B cell (primary cell): ENCODE measurements at places on chromosomes 7 and 10.

DNA sequence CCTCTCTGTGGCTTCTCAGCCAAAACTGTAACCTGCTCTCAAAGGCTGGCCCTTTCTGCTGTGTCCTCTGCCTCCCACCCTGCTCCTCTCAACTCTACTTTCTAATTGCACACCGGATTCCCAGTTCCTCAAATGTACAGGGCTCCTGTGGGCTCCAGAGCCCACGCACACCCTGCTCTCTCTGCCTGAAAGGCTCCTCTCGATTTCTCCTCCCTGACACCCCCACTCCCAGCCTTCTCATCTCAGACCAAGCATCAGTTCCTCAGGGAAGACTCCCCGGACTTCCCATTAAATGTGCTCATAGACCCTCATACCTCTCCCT, 111.7 kb upstream of the STEAP1B start:
- no peaks in the 10 kb centered on the region for H3K4me1 ChIP-seq
- peaks cover 3% of the 10 kb centered on the region for H3K36me3 ChIP-seq
- no peak for DNase-seq
- no peaks in the 10 kb centered on the region for H3K27me3 ChIP-seq
- no peak overlapping the region for H3K4me3 ChIP-seq

- H3K27ac ChIP-seq, result no peak within 1 kb of the TSS
- H3K4me3 ChIP-seq, result peak within 1 kb of the TSS; percentile 24
- peaks cover 16% of the 10 kb centered on the region for H3K4me1 ChIP-seq
- DNase-seq, result no peak
- peaks cover 81% of the 10 kb centered on the region for H3K27me3 ChIP-seq
Observed at GRCh38 chr7:97005183-97006054, at the start of gene DLX6. TSS of gene DLX6 (plus strand) at chr7:97005553. CDS start at chr7:97005978, 425 bp downstream.

GRCh38 chr7:106405697-106406141, 120.9 kb upstream of the NAMPT start:
- no peak overlapping the region for H3K4me3 ChIP-seq
- H3K4me1 ChIP-seq, result no peaks in the 10 kb centered on the region
- H3K36me3 ChIP-seq, result no peaks in the 10 kb centered on the region
- no peak overlapping the region for H3K27ac ChIP-seq

DNA sequence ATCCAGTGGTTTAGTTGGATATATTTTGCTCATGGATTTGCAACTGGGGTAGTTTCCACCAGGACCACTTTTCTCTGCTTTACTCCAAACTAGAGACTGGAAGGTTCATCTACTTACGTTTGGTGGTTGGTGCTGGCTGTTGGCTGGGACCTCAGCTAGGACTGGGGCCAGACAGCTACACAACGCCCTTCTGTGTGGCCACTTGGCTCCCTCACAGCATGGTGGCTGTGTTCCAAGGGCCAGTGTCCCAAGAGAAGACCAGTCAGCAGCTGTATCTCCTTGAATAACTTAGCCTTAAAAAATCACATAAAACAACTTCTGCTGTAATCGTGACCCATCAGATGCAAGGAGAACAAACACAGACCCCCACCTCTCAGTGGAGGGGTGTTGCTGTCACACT, 4.2 kb upstream of the KCNH2 start:
- DNase-seq, result no peak
- no peak overlapping the region for H3K27ac ChIP-seq
- H3K36me3 ChIP-seq, result no peaks in the 10 kb centered on the region
- H3K4me3 ChIP-seq, result no peak overlapping the region
- H3K4me1 ChIP-seq, result peaks cover 10% of the 10 kb centered on the region
- peaks cover 4% of the 10 kb centered on the region for H3K27me3 ChIP-seq

- H3K36me3 ChIP-seq, result no peaks in the 10 kb centered on the region
- DNase-seq, result no peak
- H3K27me3 ChIP-seq, result no peaks in the 10 kb centered on the region
- H3K27ac ChIP-seq, result no peak overlapping the region
Observed at GRCh38 chr10:69955211-69955805, 97.3 kb upstream of the MACROH2A2 start.

DNA sequence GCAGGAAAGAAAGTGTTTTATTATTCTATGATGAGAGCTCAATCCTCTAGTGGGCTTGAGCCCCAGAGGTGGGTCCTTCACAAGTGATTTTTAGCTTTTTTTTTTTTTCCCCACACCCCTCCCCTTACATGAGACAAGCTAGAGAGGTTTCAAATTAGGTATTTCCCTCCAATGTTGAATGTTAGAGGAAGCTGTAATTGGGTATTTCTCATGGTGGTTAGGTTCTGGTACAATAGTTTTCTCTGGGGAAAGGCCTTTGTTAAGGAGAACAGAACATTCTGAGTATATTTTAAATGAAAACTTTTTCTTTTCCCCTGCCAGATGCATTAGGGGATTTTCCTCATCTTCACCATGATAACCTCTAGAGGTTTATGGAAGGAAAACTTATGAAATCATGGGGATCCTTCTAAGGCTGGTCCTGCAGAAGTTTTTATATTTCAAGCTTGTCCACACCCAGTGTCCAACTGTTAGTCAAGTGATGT, 1039.7 kb downstream of the NRG3 start:
- no peak for DNase-seq
- H3K27me3 ChIP-seq, result no peaks in the 10 kb centered on the region
- H3K4me1 ChIP-seq, result no peaks in the 10 kb centered on the region
- H3K36me3 ChIP-seq, result no peaks in the 10 kb centered on the region

- peaks cover 7% of the 10 kb centered on the region for H3K4me1 ChIP-seq
- no peaks in the 10 kb centered on the region for H3K27me3 ChIP-seq
- no peaks in the 10 kb centered on the region for H3K36me3 ChIP-seq
- no peak overlapping the region for H3K4me3 ChIP-seq
- H3K27ac ChIP-seq, result no peak overlapping the region
Observed at GRCh38 chr10:71981015-71981875, 17.1 kb downstream of the CHST3 start.

DNA sequence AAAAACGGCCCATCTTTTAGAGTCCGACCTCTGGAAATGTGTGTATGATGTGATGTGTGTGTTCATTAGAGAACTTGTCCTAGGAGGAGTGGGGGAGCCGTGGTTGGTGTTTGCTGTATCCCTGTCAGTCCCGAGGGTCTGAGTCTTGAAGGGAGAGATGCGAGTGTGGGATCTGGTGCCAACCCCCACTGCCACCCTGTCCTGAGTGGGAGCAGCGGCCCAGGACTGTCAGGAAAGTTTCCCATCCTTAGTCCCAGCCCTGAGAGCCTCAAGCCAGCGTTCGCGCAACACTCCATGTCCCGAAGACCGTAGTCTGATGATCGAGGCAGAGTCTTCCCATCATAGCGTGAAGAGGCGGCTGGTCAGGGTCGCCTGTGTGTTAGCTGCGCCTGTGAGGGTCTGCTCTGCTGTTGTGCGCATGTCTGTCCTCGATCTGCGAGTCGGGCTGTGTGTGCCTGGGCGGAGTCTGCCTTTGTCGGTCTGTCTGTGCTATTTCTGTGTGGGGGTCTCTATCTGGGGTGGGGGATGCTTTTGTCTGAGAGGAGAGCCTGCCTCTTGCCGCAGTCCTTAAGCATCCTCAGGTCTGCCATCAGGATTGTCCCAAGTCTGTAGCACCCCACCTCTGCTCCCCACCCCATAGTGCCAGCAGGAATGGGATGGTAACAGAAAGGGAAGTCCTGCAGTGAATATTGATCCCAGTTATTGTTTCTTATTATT, 514 bp upstream of the CHAT start:
- DNase-seq, result no peak
- no peaks in the 10 kb centered on the region for H3K36me3 ChIP-seq
- no peak overlapping the region for H3K4me3 ChIP-seq
- H3K27me3 ChIP-seq, result peaks cover 70% of the 10 kb centered on the region
- no peak overlapping the region for H3K27ac ChIP-seq

GRCh38 chr10:61688551-61689308, 26.0 kb downstream of the CABCOCO1 start:
- no peak overlapping the region for H3K27ac ChIP-seq
- H3K36me3 ChIP-seq, result no peaks in the 10 kb centered on the region
- H3K4me3 ChIP-seq, result no peak overlapping the region
- H3K4me1 ChIP-seq, result no peaks in the 10 kb centered on the region

DNA sequence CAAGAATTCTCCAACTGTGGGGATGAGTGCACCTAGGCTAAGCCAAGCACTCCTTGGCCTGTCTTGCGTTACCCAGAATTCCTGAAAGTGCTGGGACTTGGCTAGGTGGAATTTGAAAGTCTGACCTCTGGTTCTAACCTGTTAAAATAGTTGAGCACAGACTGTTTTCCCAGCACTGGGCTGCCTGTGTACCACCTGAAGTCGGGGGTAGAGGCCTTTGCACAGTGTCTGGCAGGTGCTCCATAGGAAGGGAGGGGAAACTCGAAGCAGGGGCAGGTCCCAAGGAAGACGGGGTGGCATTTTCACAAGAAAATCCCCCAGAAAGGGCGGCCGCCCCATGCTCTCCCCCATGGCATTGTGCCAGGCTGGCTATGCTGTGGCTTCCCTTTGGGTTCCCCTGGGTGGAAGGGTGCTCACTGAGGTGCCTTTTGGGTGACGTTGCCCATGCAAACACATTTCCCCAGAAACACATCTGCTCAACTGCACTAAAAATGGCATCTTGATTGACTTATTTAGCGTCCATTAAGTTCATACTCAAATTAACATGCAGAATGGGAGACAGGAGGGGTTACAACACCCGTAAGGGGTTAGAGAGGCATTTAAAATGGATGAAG, 62.9 kb downstream of the SYPL1 start:
- peaks cover 26% of the 10 kb centered on the region for H3K4me1 ChIP-seq
- no peak overlapping the region for H3K4me3 ChIP-seq
- peak; percentile 74 for DNase-seq
- H3K27me3 ChIP-seq, result no peaks in the 10 kb centered on the region
